Adrenal gland (tissue), 19 donors: ENCODE measurements at places on chromosomes 5 and 9. TPM values are rescaled to one million over a fixed set of nuclear protein-coding genes. Genes with fewer than 3 reads are reported as not detected.
A peak's percentile ranks its signal among the peaks of the same experiment; 100 is the strongest.

The SPINK5 gene
- 0.61 TPM for polyA plus RNA-seq

DNA sequence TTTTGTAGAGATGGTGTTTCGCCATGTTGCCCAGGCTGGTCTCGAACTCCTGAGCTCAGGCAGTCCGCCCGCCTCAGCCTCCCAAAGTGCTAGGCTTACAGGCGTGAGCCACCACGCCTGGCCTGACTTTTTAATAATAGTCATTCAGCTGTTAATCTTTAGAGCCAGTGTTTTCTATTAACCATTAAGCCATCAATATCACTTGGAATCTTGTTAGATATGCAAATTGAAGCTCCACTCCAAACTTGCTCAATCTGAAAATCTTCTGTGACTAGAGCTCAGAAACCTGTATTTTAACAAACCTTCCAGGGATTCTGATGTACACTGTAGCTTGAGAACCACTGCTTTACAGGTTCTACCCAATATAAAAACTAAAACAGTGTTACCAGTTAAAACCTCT lies 113.5 kb downstream of the CDC42SE2 start:
- DNase-seq: no peak
- no peak overlapping the region for H3K27ac ChIP-seq
- no peaks in the 10 kb centered on the region for H3K36me3 ChIP-seq
- H3K4me3 ChIP-seq: no peak overlapping the region

The TXNDC8 gene
- not detected for polyA plus RNA-seq

DNA sequence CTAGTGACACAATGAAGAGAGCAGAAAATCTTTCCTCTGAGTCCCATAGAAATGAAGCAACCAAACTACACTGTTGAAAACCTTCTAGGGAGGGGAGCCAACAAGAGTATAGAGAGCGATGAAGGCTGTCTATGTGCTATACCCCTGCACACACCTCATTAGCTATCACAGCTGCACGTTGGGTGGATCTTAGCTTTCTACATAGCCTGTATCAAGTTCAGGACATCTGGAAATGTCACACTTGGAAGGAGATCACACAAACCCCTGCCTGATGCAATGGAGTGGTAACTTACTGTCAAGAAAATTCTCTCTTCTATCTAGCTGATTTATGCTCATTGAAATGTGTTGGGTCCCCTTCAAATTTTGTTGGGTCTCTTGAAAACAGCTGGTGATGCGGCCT lies 127.0 kb upstream of the NTRK2 start:
- H3K36me3 ChIP-seq: no peaks in the 10 kb centered on the region
- no peaks in the 10 kb centered on the region for H3K27me3 ChIP-seq
- H3K4me1 ChIP-seq: no peaks in the 10 kb centered on the region
- DNase-seq: no peak

The SEC61B gene
- polyA plus RNA-seq: 371 TPM

GRCh38 chr9:4550777-4551484 lies 60.7 kb downstream of the SLC1A1 start:
- H3K4me1 ChIP-seq: no peaks in the 10 kb centered on the region
- no peaks in the 10 kb centered on the region for H3K27me3 ChIP-seq
- no peak overlapping the region for H3K27ac ChIP-seq
- H3K36me3 ChIP-seq: no peaks in the 10 kb centered on the region
- no peak overlapping the region for H3K4me3 ChIP-seq

- no peaks in the 10 kb centered on the region for H3K36me3 ChIP-seq
- DNase-seq: peak; percentile 25
- no peaks in the 10 kb centered on the region for H3K4me1 ChIP-seq
- no peak overlapping the region for H3K27ac ChIP-seq
Measured at GRCh38 chr5:113984928-113985327, 376.9 kb upstream of the KCNN2 start.
